ENCODE measurements at places on chromosomes 7 and 10.

DNA sequence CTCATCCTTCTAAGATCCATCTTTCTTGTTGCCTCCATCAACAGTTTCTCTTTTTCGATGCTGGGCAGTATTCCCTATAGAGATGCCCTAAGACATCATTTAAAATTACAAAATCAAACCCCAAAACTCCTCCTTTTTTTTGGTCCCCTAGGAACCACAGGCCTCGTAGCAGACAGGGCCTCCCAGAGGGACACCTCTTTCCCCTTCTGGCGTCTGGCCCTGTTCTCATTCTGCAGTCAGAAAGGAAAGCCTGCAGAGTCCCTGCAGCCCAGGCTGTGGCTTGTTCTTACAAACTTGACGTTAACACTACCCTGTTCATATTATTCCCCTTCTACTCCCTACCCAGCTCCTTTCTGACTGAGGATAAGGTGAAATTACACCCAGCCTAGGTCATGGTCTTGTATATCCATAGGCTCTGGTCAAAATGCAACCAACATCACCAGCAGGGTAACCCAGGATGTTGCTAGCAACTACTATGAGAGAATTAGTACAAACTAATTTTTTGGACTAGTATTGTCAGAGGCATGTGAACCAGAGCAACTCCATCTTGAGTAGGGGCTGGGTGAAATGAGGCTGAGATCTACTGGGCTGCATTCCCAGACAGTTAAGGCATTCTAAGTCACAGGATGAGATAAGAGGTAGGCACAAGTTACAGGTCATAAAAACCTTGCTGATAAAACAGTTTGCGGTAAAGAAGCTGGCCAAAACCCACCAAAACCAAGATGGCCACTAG is 3.5 kb upstream of the EPHA1 start:
- no peak for DNase-seq

DNA sequence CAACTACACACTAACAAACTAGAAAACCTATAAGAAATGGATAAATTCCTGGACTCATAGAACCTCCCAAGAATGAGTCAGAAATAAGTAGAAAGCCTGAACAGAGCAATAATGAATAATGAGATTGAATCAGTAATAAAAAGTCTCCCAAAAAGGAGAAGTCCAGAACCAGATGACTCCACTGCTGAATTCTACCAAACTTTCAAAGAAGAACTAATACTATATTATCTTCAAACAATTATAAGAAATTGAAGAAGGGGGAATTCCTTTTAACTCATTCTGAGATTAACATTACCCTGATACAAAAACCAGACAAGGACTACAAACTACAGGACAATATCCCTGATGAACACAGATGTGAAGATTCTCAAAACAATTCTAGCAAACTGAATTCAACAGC is 47.8 kb upstream of the CDK6 start:
- no peak for DNase-seq

DNA sequence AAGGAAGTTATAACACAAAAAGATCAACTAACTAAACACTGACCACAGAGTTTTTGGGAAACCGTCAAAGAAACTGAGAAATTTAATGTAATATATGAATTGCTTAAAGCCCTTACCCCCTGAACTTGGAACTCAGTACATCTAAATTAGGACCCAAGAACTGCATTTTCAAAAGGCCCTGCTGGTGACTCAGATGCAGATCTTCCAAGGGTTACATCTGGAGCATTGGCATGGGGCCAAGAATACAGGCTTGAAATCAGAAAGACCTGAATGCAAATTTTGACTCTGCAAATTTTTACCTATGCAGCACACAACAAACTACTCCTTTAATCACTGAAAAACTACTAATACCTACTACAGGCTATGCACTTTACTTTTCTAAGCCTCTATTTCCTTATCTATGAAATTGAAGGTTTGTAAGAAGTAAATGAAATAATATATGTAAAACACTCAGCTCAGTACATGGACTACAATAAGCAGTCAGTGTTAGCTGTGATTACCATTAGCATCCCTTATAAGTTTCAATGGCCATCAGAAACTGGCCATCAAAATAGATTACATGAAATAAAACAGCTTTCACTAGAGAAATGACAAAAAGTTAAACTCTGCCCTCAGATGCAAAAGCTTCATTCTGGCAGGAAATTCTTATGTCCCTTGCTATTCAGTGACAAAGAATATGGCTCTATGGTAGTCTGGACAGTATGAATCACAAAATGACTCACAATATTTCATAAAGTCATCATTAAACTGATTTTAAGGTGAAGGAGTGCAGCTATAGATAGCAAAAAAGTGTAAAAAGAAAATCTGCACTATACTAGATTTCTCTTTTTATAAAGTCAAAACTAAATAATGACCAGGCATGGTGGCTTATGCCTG is 43.6 kb downstream of the NSUN6 start:
- no peak for DNase-seq

DNA sequence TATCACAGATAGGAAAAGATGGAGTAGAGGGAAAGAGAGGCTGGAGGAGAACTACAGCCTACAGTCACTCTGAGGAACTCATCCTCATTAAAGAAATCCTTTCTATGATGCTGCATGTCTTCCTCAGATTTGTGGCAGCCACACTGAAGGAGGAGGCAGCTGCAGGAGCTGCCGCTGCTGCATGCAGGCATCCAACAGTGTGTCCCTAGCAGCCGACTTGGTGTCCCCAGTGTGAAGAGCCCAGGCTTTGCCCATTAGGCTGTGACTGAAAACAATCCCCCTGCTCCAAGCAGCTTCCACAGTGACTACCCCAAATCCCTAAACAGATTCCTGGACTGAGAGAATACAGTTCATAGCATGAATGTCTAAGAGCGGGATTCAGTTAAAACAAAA is 23.1 kb downstream of the SKIDA1 start:
- no peak for DNase-seq

DNA sequence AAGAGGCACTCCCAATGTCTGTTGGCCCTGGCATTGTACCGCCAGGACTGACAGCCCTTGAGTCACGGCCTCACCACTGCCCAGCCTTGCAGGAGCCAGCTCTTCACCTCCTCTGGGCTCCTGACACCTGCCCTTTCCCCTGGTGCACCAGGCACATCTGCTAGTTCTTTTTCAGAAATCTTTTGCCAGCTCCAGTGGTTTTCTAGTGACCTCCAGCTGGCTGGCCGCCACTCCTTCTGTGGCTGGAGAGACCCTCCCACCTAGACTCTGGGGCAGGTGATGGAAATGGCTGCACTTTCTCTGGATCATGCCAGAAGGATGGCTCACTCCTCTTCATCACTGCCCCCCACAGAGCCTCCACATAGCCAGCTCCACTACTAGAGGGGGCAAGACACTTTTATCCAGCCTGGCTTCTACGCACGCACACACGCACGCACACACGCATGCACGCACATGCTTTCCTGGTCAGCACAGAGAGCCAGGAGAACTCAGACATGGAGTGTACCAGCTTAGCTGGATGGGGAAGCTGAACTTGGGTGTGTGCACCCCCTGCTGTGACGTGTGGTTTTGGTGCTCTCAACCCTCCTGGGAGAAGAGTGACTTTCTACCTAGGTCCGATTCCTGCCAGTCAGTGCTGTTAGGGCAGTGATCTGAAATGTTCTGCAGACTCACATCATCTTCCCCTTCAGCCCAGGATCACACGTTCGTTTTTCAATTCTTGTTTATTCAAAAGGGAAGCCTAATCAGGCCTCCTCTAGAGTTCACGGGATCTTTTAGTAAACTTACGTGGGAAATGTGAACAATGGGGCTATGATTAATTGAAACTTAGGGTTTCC is 222.0 kb downstream of the PRPF18 start:
- no peak for DNase-seq

DNA sequence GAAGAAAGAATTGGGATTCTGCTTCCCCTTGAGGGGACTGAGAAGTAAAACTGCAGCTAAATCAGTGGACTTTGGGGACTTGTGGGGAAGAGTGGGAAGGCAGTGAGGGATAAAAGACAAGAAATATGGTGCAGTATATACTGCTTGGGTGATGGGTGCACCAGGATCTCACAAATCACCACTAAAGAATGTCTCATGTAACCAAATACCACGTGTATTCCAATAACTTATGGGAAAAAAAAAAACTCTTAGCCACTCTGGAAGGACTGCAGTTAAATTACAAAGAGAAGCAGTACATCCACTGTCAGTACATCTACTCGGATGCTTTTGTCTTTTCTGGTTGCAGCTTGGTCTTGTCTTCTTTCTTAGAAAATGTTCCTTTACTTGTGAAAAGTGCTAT is 27.4 kb upstream of the GOT1 start:
- no peak for DNase-seq

GRCh38 chr7:73994761-73995160 is 33.2 kb upstream of the ELN start:
- DNase-seq = no peak

DNA sequence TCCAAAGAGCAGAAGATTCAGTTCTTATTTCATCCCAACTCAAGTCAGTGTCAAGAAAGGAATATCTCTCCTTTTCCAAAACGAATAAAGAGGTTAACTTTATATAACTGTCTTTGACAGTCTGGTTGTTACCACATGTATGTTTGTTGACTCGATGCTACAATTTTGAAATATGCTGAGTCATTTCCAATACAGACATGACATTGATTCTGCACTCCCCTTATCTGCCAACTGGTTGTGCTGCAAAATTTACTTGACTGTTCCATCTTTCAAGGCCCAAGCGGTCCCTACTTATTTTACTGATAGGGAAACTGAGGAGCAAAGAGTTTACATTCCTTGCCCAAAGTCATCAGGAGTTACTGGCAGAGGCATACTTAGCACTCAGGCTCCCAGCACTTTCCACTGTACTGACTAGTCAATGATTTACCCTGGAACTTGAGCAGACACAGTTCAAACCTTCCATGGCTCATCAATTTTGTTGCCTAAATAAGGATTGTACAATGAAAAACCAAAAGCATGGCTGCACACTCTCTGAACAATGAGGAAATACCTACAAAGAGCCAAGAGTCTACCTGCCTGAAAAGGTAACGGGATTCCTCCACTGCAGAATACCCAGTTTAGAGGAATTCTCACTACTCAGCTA is 52.8 kb downstream of the ABLIM1 start:
- no peak for DNase-seq

DNA sequence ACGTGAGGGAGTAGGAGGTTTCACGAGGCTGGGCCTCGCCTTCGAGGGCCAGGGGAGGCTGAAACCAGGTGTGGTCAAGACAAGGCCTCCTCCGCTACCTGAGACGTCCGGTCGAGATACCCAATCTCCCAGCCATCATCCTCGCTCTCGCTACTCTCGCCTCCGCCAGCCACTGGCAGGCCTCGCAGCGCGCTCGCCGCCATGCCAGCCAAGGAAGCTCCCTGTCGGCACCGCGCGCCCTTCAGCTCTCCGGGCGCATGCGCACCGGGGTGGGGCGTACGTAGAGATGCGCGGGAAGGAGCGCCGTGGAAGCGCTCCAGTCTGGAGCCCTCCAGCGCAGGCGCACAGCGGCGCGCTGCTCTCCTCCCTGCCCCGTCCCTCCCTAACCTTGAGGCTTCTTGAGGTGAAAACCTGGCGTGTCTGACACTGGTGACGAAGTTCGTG is at the start of gene ASZ1:
ASZ1 (minus strand) TSS at position 236 of the 444 bp plus-strand sequence; CDS start at position 203, 33 bp downstream.
- no peak for DNase-seq

GRCh38 chr10:70761031-70761601 is 24.1 kb downstream of the TBATA start:
- no peak for DNase-seq

- no peak for DNase-seq
These were observed 86.2 kb upstream of the PPIF start for GRCh38 chr10:79260811-79261740.

- DNase-seq = no peak
These were observed 89.2 kb downstream of the WDR11 start for GRCh38 chr10:120940299-120940900.

- DNase-seq = no peak
These were observed 170.0 kb downstream of the PRKCQ start for GRCh38 chr10:6409971-6410643.

GRCh38 chr7:27176524-27176845 is 2.4 kb upstream of the HOXA10 start:
- DNase-seq = no peak

- DNase-seq = no peak
These were observed 17.0 kb upstream of the IFRD1 start for GRCh38 chr7:112433289-112433688.

GRCh38 chr7:133934262-133934976 is 192.7 kb upstream of the LRGUK start:
- no peak for DNase-seq

DNA sequence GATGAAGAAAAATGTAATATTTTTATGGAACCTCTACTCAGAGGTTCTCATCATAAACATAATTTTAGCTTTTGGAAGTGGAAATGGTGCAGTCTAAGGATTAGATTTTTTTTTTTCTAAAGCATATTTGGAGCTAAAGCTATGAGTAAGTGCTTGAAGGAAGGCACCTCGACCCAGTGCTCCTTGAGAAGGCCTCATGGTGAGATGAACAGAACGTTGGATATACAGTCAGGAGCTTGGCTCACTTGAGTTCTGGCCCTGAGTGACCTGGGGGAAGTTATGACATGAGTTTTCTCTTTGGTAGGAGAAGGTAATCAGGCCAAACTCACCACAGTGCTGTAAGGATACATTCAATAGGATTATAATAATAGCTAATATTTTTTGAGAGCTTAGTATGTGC is 163.3 kb downstream of the JCAD start:
- no peak for DNase-seq

DNA sequence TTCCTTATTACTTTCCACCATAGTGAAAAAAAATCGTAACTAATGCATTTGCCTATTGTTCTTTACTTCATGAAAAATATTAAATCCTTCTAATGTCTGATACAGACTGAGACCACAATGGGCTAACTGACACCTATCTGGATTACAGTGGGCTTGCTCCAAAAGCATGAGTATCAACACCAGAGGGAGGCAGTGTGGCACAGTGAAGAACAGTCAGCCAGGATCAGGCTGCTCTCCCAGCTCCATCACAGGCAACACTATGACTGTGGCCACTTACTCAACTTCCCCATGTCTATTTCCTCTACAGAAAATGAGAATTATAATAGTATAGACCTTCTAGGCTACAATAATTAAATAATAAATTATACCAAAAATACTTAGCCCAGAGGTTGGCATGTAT is 97.2 kb downstream of the SLC25A13 start:
- no peak for DNase-seq

GRCh38 chr7:92781117-92781720 is 55.2 kb downstream of the CDK6 start:
- DNase-seq = no peak
